ENCODE measurements at places on chromosomes 7 and 10. TPM values are rescaled to one million over a fixed set of nuclear protein-coding genes. Genes with fewer than 3 reads are reported as not detected.

DNA sequence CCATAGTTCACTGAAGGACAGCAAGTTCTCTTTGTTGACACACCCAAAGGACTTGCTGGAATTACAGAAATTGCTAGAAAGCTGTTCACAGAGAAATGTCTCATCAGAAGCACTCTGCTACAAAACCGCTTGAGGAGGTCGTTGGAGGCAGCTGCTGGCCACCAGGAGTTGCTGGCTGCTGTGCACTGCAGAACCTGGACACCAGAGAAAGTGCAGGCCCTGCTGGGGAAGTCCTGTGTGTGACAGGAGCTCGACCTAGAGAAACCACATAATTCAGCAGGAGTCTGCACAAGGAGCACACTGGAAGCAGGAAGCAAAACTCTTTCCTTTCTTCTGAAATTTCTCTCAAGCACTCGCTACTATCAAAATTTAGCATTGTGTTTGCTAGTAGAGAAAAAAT is 461.5 kb upstream of the GHITM start:
- peaks cover 4% of the 10 kb centered on the region for H3K4me1 ChIP-seq
- DNase-seq, result no peak
- H3K36me3 ChIP-seq, result no peaks in the 10 kb centered on the region

DNA sequence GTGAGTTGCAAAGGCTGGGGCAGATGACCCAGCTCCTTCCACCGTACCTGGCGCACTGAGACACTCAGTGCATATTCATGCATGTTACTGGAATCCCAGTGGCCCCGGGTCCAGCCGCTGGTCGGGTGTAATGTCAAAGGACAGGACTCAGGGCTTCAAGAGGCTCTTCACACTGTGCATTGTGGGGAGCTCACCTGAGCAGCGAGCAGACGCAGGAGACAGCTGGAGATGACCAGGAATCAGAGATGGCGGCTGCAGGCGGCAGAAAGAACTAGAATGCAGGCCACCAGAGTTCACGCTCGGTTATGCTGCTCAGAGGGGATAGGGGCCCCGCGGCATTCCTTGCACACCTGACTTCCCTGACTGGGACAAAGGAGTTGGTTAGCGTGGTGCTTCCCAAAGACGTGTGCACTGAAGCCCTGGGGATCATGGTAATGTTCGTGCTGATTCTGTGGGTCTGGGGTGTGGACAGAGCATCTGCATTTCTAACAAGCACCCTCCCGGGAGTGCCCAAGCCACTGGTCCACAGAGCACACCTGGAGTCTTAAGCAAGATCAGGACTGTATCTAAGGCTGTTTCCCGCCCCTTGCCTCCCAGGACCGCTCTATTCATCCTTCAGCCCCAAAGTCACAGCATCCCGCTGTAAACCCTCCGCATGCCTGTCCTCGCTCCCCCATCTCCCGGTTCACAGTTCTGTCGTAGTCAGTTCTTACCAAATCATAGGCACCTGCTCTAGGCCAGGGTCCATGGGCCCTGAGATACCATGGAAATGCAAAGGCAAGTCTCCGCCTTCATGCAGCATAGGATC is 71.0 kb downstream of the MKI67 start:
- no peak for DNase-seq
- H3K4me1 ChIP-seq, result peaks cover 8% of the 10 kb centered on the region
- H3K27me3 ChIP-seq, result no peaks in the 10 kb centered on the region
- peaks cover 67% of the 10 kb centered on the region for H3K36me3 ChIP-seq
- no peak overlapping the region for H3K4me3 ChIP-seq

DNA sequence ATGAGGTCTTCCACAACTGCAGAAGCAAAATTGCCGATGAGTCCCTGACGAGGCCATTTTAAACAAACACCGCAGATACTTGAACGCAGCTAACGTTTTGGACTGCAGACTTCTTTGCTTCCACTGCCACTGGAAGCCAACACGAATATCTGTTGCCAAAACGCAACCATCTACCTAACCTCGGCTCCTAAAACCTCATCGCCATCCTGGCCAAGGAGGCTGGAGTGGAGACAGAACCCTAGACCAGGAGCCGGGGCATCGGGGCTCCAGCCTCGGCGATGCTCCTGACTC is 493 bp downstream of the WDR91 start:
- no peak for DNase-seq
- no peaks in the 10 kb centered on the region for H3K27me3 ChIP-seq
- peak overlapping the region; percentile 92 for H3K27ac ChIP-seq

DNA sequence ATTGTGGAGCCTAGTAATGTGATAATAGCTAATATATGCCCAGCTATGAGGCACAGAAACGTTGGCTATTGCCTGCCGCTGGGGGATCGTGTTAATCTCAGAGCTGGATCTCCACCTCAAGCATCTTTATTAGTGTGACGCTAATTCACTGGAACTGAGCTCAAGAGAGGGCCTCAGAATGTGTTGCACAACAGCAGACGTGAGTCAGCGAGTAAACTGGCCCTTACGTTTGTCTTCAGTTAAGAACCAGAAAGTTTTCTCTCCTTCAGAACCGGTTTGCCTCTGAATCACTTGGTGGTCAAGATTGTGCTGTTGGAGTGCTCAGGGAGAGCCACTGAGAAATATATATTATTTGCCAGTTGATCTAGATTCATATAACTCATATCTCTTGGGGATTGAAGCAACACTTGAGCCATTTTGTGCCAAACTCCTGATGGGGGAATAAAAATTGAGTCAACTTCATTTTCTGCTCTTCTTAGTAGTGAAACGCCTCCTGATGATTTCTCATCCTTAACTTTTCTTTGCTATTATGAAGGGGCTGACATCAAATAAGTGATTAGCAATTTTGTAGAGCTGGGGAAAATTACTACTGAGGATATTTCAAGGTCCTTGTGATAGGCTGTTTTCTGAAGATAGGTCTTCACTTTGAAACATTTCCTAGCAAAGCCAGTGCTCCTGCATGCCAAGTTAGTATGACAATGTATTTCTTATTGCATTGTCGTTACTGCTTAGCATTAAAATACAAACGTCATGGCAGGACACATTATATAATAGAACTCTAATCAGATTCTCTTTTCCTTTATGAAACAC is 22.3 kb downstream of the BZW2 start:
- H3K27ac ChIP-seq, result peak overlapping the region; percentile 95
- peak overlapping the region; percentile 47 for H3K4me3 ChIP-seq
- H3K4me1 ChIP-seq, result peaks cover 30% of the 10 kb centered on the region
- peak; percentile 97 for DNase-seq
- no peaks in the 10 kb centered on the region for H3K27me3 ChIP-seq

GRCh38 chr7:157769526-157770215 is 432.9 kb downstream of the DNAJB6 start:
- H3K27me3 ChIP-seq, result no peaks in the 10 kb centered on the region
- no peaks in the 10 kb centered on the region for H3K4me1 ChIP-seq
- H3K36me3 ChIP-seq, result no peaks in the 10 kb centered on the region
- no peak overlapping the region for H3K27ac ChIP-seq
- no peak for DNase-seq

DNA sequence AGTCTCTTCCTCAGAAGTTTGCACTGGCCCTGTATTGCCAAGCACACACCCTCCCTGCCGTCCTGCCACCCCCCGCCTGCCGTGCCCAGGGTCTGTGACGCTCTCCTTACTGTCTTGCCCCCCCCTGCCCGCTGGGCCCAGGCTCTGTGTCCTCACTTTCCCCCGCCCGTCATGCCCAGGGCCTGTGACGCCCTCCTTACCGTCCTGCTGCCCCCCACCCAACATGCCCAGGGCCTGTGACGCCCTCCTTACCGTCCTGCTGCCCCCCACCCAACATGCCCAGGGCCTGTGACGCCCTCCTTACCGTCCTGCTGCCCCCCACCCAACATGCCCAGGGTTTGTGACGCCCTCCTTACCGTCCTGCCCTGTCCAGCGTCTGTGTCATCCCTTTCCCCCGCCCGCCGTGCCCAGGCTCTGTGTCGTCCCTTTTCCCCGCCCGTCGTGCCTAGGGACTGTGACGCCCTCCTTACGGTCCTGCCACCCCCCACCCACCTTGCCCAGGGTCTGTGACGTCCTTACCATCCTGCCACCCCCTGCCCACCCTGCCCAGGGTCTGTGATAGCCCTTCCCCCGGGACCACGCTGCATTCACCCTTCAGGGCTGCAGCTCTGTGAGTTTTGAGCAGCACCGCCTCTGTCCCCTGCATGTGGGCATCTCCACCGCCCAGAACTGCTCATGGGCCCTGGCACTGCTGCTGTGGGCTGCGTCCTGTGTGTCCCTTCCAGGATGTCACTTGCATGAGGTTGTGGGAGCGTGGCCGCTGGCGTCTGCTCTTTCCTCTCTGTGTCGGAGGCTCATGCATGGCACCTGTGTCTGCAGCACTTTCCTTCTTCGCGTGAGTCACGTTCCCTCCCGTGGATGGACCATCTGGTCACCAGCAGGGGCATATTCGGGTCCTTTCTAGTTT is 19.3 kb upstream of the PRKAR1B start:
- H3K27me3 ChIP-seq, result no peaks in the 10 kb centered on the region
- no peak overlapping the region for H3K27ac ChIP-seq
- peaks cover 22% of the 10 kb centered on the region for H3K36me3 ChIP-seq
- no peak for DNase-seq

GRCh38 chr10:52249850-52250395 is 64.2 kb upstream of the DKK1 start:
- no peaks in the 10 kb centered on the region for H3K27me3 ChIP-seq
- no peak overlapping the region for H3K27ac ChIP-seq
- DNase-seq, result no peak
- H3K4me3 ChIP-seq, result no peak overlapping the region

- peaks cover 4% of the 10 kb centered on the region for H3K36me3 ChIP-seq
- no peak for DNase-seq
- no peaks in the 10 kb centered on the region for H3K27me3 ChIP-seq
- no peak overlapping the region for H3K4me3 ChIP-seq
- no peaks in the 10 kb centered on the region for H3K4me1 ChIP-seq
- no peak overlapping the region for H3K27ac ChIP-seq
These were observed 86.0 kb downstream of the SEMA3E start for GRCh38 chr7:83562960-83563359.

GRCh38 chr10:35641676-35642034 is 441 bp downstream of the FZD8 start:
- no peaks in the 10 kb centered on the region for H3K27me3 ChIP-seq
- peaks cover 7% of the 10 kb centered on the region for H3K4me1 ChIP-seq
- peaks cover 46% of the 10 kb centered on the region for H3K36me3 ChIP-seq
- H3K4me3 ChIP-seq, result peak overlapping the region; percentile 85
- no peak for DNase-seq

- DNase-seq, result no peak
- no peak overlapping the region for H3K27ac ChIP-seq
- H3K36me3 ChIP-seq, result no peaks in the 10 kb centered on the region
- no peaks in the 10 kb centered on the region for H3K27me3 ChIP-seq
- no peaks in the 10 kb centered on the region for H3K4me1 ChIP-seq
- H3K4me3 ChIP-seq, result no peak overlapping the region
These were observed 22.6 kb downstream of the TMEM254 start for GRCh38 chr10:80100861-80101695.

DNA sequence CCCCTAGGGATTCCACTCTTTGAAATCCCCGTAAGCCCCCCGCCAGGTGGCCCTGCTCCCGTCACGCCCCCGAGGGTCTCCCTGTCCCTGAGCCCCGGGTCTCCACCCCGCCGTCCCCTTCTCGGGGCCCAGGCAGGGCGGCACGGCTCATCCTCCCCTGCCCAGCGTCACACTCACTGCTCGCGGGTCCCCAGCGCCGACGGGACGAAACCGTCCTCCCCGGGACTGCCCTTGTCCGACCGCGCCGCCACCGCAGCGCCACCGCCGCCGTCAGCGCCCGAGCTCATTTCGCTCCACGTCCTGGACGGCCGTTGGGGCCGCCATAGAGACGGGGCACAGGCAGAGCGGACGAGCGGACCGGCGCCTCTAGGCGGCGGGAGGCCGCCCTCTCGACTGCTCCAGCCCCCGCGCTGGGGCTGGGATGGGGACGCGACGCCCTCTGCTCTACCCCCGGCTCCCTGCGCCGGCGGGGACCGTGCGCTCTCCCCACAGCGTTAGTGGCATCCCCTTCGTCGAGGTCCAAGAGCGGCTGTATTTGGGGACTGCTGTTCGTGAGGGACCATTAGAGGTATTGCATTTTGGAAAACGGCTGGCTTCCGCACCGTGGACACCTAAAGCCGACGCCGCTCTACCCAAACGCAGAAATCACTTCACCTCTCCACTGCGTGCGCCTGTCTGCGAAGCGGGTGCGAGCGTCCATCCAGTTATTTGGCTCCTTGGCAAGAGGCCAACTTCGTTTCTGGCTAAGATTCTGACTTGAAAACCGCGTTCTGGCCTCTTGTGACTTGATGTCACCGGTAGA is at the start of gene EEF1AKMT2:
TSS of gene EEF1AKMT2 (minus strand) at position 341 of the 802 bp plus-strand sequence. CDS start at position 287, 54 bp downstream.
- no peaks in the 10 kb centered on the region for H3K27me3 ChIP-seq
- H3K4me3 ChIP-seq, result peak within 1 kb of the TSS; percentile 95
- peak; percentile 85 for DNase-seq
- peak within 1 kb of the TSS; percentile 99 for H3K27ac ChIP-seq
- peaks cover 30% of the 10 kb centered on the region for H3K36me3 ChIP-seq
- peaks cover 8% of the 10 kb centered on the region for H3K4me1 ChIP-seq

DNA sequence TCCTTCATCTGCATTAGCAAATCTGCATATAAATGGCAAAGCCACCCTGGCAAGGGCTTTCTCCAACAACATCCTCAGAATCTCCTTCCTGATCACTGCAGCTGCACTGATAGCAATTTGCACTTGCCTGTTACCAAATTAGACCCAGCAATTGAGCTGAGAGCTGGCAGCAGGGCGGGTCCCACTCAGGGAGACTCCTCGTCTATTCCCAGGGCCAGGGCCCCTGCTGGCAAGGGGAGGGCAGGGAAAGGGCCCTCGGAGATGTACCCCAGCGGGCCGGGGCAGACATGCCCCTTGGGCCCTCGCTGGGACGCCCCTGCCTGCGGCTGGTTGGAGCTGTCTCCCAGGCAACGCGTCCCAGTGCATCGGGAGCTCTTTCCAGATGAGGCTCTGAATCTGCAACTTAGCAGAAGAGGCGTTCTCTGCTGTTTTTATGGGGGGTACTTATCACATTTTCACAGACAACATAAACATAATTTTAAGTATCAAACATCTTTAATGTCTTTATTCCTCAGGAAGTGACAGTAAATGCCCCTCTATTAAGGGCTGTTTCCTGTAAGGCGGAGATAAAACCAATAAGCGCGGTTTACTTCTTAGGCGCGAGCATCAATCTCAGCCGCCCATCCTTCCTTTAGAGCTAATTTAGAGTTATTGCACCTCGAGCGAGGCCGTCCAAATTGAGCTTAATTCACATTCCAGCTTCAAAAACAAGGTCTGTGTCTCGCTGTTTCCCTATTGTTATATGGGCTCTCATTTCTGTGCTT is 249.0 kb upstream of the PPP2R2D start:
- H3K27me3 ChIP-seq, result no peaks in the 10 kb centered on the region
- H3K4me3 ChIP-seq, result no peak overlapping the region
- H3K27ac ChIP-seq, result no peak overlapping the region
- H3K4me1 ChIP-seq, result no peaks in the 10 kb centered on the region

The AKR1C4 gene
- not detected for total RNA-seq
